Omental fat pad (tissue), 4 donors: ENCODE measurements at places on chromosomes 6 and 20. TPM values are rescaled to one million over a fixed set of nuclear protein-coding genes. Genes with fewer than 3 reads are reported as not detected.

SRMS gene
- not detected for total RNA-seq

HTR1E gene
- total RNA-seq, result not detected

CYP39A1 gene
- 13.1 TPM for total RNA-seq

GSTA4 gene
- total RNA-seq, result 21.9 TPM

CST2 gene
- total RNA-seq, result not detected

SLC35D3 gene
- not detected for total RNA-seq

TTLL9 gene
- 0.25 TPM for total RNA-seq

ERVFRD-1 gene
- 0.32 TPM for total RNA-seq

CENPB gene
- 79.2 TPM for total RNA-seq

TMC2 gene
- total RNA-seq, result 0.46 TPM

ARMC2 gene
- 5.6 TPM for total RNA-seq

ABHD16B gene
- total RNA-seq, result not detected

NKAIN2 gene
- not detected for total RNA-seq

CAPN11 gene
- 4.9 TPM for total RNA-seq

SIM1 gene
- 0.32 TPM for total RNA-seq

SCP2D1 gene
- not detected for total RNA-seq

BPIFB4 gene
- not detected for total RNA-seq

RCAN2 gene
- 2.5 TPM for total RNA-seq

ZSCAN23 gene
- 0.60 TPM for total RNA-seq

TRIM15 gene
- not detected for total RNA-seq

OPN5 gene
- not detected for total RNA-seq

ADGRF1 gene
- not detected for total RNA-seq

MYB gene
- 0.56 TPM for total RNA-seq

DLK2 gene
- total RNA-seq, result 1.1 TPM
